COLO829 (cell line): ENCODE measurements at places on chromosomes 7 and 10.

DNA sequence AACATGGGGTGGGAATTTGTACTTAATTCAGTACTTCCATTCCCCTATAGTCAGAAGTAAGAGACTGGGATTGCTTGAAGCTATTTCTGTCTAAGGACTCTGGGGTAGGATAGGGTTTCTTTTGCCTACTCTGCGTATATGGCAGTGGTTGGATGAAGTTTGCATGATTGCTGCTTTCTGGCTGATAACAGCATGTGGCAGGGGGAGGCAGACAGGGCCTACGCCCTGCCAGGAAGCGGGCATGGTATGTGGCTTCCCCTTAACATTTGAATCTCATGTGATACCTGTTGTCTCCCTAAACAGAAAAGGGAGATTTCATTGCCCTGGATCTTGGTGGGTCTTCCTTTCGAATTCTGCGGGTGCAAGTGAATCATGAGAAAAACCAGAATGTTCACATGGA lies 57.1 kb downstream of the TACR2 start:
- DNase-seq, result no peak

DNA sequence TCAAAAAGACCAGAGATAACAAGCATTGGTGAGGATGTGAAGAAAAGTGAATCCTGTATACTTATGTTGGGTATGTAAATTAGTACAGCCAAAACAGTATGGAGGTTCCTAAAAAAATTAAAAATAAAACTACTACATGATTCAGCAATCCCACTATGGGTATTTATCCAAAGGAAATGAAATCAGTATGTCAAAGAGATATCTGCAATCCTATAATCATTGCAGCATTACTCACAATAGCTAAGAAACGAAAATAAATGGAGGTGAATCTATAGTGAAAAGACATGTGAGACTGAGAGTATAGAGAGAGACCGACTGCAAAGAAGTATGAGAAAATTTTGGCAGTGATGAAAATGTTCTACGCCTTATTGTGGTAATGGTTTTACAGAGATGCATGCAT lies 139.2 kb upstream of the TMEM168 start:
- DNase-seq, result no peak

- no peak for DNase-seq
Observed at GRCh38 chr10:110609605-110610004, 34.5 kb upstream of the RBM20 start.

- no peak for DNase-seq
Observed at GRCh38 chr7:66503036-66503370, 125.7 kb upstream of the KCTD7 start.

- DNase-seq, result no peak
Observed at GRCh38 chr10:36141856-36142560, 499.9 kb upstream of the FZD8 start.

- no peak for DNase-seq
Observed at GRCh38 chr10:132591166-132591971, 53.8 kb downstream of the INPP5A start.

GRCh38 chr10:119705434-119705831 lies 20.4 kb upstream of the INPP5F start:
- no peak for DNase-seq

DNA sequence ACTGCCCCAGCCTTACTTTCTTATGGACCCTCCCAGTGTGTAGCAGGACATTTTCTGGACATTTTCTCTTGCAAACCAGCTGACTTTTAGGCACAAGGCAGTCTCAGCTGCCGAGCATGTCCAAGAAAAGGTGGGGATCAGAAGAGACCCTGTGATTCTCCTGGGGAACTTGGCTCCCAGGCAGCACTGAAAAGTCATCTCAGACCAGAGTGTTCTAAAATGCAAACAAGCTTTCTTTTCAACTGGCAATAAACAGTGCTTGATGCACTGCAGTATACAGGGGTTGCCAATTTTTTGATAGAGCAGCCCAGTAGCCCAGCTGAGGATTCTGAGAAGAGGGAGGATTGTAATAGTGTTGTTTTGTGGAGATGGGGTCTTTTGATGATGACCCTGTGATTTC lies 168.0 kb upstream of the PHYHIPL start:
- no peak for DNase-seq
